ENCODE measurements at places on chromosomes 4 and X.

- DNase-seq = no peak
These were observed 3.7 kb downstream of the PPP1R3F start for GRCh38 chrX:49273181-49273727.

- no peak for DNase-seq
These were observed 378.9 kb downstream of the SMARCA1 start for GRCh38 chrX:129144172-129145038.

DNA sequence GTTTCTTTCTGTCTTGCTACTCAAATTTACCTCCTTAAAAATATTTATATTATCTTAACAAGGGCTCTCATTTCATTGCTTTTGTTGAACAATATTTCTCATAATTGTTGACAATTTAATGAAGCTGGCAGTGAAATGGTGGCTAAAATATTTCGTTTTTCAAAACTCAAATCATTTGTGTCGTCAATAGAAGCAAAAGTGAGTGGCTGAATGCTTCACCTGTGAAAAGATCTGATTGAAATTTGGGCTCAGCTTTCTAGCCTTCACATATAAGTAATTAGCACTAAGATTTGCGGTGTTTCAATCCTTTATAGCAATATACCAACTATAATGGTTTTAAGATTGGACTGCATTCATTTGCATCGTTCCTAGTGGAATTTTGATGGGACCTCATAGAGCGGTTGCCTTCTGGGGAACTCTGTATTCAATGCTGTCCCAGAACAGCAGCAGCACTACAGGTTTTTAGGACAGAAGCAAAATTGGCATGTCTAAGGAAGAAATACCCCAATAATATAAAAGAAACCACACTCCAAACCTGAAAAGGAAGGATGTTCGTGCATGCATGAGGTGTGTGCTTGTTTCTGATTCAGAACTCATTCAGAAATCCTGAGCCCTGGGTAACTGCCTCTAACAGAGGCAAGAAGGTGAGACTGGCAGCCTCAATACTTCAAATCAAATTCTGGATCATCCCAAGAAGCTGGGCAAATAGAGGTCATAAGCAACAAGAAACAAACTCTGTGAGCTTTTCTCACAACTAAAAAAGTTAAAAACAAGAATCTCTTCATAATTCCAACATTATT is 2.5 kb downstream of the CXCL1 start:
- DNase-seq = no peak

DNA sequence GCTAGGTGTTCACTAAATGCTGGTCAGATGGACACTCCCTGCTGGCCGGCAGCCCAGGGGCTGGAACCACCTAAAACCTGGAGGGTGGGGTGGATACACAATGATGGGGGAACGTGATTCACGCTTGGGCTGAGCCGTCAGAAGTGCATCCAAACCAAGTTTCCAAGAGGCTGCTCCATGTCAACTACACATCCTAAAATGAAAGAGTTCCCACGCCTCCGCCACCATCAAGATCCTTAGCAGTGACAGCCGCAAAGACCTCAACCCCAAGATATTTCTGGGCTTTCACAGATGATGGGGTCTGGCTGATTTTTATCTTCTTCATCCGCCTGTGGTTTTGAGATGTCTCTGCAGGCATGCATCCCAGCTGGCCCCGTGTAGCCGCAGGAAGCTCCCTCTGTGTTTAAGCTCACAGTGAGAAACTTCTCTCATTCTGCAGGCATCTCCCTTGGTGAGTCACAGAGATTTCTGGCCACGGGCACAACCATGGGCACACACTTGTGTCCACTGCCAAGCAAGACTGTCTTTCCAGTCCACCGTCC is 84.4 kb downstream of the HTRA3 start:
- no peak for DNase-seq

DNA sequence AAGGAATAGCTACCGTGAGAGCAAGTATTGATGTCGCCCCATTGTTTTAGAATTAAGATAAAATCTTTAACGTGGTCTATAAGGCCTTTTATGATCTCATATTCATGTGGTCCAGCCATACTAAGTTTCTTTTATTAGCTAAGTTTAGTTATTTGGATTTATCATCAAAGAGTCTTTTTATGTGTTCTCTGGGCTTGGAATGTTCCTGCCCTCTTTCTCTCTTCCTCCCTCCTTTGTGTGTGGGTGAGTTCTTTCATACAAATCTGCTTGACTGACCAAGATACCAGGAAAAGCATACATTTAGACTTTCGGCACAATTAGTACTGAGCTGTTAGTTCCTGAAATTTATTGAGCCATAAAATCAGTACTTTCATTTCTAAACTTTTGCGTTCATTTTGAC is 11.3 kb downstream of the TDO2 start:
- no peak for DNase-seq

GRCh38 chrX:13248867-13249486 is 70.9 kb downstream of the ATXN3L start:
- peak; percentile 18 for DNase-seq

DNA sequence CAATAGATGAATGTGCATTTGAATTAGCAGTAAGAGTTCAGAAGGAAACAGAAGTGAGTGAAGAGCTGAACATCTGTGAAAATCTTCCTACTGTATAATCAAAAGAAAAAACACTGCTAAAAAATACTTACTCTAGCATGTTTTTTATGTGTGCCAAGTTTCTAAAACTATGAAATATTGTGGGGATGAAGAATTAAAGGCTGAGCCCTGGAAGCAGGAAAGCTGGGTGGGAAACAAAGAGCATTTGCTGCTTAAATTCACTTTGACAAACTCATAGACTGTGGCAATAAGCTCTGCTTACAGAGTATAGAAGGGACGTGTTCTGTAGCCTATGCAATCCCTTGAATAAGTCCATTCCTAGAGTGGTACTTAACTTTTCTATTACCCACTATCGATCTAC is 261.7 kb downstream of the ANKRD50 start:
- no peak for DNase-seq

GRCh38 chr4:10131202-10131601 is 14.6 kb upstream of the WDR1 start:
- no peak for DNase-seq

DNA sequence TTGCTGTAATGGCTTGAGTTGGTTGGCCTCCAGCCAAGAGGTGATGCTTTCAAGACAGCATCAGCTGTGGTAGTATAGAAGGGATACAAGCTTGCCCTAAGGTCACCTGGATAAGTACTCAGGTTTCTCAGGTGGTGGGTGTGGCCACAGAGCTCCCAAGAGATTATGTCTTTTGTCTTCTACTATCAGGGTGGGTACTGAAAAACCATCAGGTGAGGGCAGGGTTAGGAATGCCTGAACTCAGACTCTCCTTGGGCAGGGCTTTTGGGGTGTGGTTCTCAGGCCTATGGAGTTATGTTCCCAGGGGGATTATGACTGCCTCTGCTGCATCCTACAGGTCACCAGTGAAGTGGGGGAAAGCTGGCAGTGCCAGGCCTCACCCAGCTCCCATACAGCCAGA is 654.6 kb upstream of the GALNT7 start:
- DNase-seq = no peak

DNA sequence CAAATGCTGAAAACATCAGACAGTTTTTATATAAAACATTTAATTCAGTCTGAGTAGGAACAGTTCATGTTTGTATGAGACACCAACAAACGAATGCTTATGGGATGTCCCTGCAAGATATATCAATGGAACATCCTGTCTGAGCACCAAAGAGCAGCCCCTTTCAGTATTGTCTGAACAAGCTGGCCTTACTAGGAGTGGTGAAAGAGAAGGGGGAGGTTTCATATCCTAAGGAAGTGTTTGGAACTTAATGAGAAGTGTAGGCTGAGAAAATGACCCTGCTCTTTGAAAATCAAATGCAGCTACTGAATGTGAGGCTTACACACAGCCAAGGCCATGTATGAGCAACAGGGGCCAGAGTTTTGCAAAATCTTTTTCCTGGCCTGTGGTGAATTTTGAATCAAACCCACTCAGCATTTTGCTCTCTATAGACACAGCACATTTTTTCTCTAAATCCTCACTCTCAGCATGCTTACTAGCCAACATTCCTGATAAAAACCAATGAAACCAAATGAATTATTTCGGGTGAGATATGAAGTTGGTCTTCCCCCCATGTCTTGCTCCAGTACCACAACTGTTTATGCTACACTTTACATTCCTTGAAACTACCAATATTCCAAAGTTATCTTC is 119.4 kb downstream of the LUZP4 start:
- peak; percentile 4 for DNase-seq

GRCh38 chr4:2417765-2418649 is at the start of gene ZFYVE28:
Gene ZFYVE28 (minus strand): TSS chr4:2418645. CDS start chr4:2418323, 322 bp downstream.
- DNase-seq = peak; percentile 52

DNA sequence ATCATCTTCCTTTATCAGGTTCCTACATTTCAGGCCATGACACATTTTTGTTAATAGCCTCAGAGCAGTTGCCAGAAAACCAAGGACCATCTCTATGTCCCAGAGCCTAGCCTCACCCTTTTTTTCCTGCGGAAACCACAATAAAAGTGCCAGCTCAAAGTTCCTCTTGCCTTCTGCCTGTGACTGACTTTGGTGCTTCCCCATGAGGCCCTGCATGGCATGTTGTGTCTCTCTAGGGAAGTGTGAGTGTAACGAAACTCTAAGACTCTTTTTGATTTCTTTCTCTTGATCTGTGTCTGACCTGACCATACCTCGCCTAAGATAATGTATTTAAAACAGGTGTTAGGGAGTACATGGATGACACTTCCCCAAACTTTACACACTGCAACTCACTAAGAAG is 642.3 kb upstream of the BOD1L1 start:
- DNase-seq = no peak

DNA sequence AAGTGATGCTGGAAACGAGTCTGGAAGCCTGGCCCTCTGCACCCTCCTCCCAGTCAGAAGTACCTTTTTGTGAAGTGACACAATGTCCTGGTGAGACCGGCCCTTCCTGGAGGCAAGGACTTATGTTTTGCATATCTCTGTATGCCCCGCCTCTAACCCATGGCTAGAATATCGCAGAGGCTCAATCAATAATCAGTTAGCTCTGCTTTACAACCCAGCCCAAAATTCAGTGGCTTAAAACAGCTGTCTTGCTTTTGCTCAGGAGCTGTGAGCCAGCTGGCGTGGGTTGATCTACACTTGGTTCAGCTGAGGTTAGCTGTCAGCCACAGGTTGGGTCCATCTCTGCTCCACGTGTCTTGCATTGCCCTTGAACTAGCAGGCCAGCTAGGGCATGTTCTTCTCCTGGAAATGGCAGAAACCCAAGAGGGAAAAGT is 98.8 kb upstream of the METTL14 start:
- peak; percentile 15 for DNase-seq

DNA sequence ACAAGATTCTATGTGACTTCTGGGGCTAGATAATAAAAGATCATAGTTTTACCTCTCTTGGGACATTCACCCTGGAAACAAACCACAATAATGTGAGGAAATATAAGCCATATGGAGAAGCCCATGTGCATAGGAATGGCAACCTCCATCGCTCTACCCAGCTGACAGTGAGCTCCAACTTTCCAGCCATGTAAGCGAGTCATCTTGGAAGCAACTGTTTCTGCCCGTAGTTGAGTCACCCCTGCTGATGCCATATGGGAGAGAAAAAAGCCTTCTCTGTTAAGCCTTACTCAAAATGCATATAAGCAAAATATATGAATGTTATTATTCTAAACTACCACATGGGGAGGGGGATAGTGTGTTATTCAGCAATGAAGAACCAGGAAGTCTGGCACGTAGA is 31.4 kb upstream of the RELL1 start:
- peak; percentile 70 for DNase-seq

DNA sequence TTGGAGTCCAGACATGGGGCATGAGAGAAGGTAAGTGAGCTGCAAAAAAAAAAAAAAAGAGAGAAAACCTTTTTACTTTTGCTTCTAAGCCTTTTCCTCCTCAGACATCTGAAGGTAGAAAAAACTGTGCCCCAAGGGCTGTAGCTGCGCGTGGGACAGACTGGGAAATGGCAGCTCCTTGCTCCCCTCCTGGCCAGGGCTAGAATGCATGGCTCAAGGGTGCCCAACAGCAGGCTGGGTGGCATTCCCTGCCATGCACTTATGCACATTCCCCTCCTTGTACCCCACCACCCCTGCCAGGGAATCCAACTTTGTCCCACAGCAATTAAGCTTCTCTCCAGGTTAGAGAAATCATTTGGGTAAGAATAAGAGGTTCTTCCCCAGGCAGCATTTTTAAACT is 421.2 kb downstream of the TRAM1L1 start:
- DNase-seq = no peak

DNA sequence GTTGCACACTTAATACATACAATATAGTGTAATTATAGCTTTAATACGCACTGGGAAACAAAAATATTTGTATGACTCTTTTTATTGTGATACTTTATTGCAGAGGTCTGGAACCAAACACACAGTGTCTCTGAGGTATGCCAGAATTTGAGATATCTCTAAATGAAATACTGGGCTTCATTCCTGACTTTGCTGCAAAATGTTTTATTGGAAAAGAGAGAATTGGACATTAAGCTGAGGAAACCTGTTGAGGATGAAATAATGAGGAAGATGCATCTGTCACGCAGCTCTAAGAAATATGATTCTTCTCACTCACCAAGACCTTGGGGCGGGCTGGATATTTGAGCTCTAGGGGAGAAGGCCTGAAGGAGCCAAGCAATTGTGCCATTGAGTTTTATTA is 242.1 kb downstream of the CPE start:
- no peak for DNase-seq

DNA sequence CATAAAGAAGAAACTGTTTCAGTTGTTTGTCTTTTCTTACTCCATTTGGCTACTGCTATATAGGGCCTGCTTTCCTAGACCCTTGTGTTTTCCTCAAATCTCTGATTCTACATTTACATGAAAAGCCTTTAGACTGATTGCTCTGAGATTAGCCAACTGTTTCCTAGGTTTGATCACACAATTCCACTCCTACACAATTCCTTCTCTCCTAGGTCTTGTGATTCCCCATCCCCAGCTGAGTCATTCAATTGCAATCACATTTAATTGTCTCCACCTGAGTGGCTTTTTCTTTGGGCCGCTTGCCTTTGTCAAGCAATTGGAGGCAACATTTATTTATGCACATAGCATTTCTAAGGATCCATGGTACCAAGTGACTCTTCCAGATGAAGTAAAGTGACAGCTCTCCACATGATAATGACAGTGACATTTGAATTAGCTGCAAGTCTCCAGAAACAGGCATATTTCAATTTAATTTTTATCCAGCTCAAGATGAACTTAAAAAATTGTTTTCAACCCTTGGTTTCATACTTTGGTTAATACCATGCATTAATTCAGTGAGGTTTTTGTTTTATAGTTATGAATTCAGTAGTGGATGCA is 35.8 kb downstream of the ATXN3L start:
- peak; percentile 66 for DNase-seq

DNA sequence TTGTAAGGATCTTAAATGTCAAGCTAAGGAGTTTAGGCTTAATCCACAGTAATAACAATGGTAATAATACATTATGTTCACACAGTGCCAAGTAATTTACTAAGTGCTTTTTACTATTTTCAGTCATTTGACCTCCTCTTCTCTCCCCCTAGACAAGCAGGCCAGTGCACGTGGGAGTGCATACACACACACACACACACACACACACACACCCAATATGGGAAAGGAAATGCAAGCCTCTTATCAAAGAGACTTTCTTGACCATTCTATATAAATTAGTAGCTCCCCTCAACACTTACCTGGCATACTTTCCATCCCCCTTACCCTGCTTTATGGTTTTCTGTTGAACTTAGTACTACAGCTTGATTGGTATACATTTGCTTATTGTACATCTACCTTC is 3.8 kb upstream of the GPRIN3 start:
- DNase-seq = no peak
